ENCODE measurements at places on chromosomes 2 and 18.

- DNase-seq = no peak
Measured at GRCh38 chr18:50748243-50749229, 71.3 kb downstream of the MRO start.

DNA sequence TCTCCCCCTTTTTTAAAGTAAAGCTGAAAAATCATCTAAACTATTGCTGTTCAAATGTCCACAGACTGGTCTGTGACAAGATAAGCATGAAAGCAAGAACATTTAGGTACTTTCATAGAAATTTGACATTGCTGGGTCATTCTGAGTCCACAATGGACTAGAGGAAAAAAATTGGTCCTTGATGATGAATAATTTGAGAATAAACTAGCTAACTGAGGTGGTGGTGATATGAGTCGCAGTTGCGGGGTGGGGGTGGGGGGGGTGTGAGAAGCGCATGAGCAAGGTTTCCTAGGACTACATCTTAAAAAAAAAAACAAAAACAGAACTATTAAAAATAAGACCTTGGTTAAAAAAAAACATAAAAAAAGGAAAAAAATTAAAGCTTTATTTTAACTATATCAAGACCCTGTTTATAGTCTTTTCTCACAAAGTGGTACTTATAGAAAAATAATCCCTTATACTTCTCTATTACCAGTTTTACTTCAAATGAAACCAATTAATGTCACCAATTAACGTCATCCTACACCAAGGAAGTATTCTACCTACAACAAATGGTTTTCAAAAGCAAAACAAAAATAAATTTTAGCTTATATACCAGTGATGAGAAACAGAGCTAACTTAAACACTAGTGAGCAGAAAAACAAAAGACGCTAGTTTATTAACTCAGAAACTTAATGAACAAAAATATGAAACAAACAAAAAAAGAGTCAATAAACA lies 88.1 kb downstream of the ASXL2 start:
- DNase-seq = no peak

DNA sequence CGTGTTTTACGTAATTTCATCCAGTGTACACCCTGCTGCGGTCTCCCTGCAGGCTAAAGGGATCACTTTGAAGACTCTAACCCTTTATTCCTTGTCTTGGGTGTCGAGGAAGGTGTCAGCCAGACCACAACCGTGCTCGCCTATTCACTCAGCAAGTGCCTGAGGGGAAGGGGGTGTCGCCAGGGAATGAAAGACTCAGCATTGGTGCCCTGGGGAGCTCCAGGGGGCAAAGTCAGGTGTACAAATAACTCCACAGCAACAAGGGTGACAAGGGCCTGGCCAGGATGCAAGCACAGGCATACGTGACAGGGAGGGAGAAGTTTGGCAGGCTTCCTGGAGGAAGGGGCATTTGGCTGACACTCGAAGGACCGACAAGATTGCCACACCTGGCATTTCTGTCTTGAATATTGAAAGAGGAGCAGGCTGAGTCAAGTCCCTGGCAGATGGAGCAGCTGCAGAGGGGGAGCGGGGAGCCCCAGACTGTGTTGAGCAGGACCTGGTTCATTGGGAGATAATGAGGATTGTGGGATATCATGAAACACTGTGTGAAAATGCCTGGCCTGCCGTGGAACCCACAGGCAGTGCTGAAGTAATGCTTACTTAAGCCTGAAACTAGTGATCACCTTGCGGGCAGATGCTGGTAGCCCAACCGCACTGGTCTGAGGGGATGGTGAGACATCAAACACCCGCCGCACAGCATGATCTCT lies 93.9 kb downstream of the RHOB start:
- no peak for DNase-seq

DNA sequence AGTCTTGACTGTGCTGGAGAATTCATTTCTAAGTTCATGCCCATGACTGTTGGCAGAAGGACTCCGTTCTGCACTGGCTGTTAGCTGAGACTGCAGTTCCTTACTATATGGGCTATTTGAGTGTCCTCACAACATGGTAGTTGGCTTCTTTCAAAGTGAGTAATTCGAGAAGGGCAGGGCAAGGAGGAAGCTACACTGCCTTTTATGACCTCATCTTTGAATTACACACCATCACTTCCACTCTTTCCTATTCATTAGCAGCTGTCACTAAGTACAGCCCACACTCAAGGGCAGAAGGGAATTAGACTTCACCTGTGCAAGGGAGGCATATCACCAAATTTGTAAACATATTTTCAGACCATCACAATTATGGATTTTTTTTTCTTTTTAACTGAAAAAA lies 55.9 kb upstream of the EPAS1 start:
- DNase-seq = no peak

- no peak for DNase-seq
Measured at GRCh38 chr18:36786686-36787085, 42.1 kb downstream of the TPGS2 start.

Data from substantia nigra (tissue), 51 donors.